ENCODE measurements at places on chromosomes 6 and 20.

DNA sequence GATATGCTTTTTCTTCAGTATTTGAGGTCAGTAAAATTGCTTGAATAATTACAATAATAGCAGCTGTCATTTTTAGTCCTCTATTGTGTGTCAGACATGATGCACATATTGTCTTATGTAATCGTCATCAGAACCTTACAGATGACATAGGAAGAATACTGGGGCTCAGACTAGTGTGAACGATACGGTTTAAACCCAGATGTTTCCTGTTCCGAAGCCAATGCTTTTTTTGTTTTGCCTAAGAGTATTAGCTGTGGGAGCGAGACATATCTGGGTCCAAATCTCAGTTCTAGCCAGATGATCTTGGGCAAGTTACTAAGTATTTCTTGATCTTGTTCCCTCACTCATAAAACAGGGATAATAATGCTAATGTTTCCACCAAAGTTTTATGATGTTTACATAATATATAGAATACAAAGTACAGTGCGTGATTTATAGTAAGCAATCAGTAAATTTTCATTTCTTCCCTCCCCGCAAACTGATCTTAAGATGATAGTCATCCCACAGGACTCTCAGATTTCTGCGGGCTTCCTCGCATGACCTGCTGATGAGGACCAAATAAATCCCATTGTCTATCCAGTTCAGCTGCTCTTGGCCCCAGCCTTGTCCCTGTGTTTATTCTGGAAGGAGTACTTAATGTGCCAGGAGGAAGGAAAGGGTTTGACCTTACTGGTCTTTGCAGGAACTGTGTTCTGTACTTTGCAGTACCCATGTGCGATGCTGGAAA is 98.2 kb downstream of the CAP2 start:
- DNase-seq = no peak

GRCh38 chr6:112956696-112957535 is 609.8 kb downstream of the RFPL4B start:
- DNase-seq = no peak

- DNase-seq = no peak
Measured at GRCh38 chr6:44248579-44248978, 1.7 kb downstream of the HSP90AB1 start.

- no peak for DNase-seq
Measured at GRCh38 chr6:47168180-47168579, 126.0 kb upstream of the ADGRF1 start.

- no peak for DNase-seq
Measured at GRCh38 chr6:157840261-157840660, 17.2 kb downstream of the SNX9 start.

All from esophagus squamous epithelium (tissue), 5 donors.